GM12878 (cell line): ENCODE measurements at places on chromosomes 12 and 14. TPM values are rescaled to one million over a fixed set of nuclear protein-coding genes. Genes with fewer than 3 reads are reported as not detected.

Gene KIF5A
- polyA plus RNA-seq, result 0.69 and 1.5 TPM in 2 replicates

Gene TC2N
- polyA plus RNA-seq, result 0.11 and 0.31 TPM in 2 replicates

Gene KRT78
- not detected in 2 replicates for polyA plus RNA-seq

Gene ACOT4
- polyA plus RNA-seq, result 1.8 and 2.2 TPM in 2 replicates

Gene SMIM41
- not detected in 2 replicates for polyA plus RNA-seq
